ENCODE measurements at places on chromosomes 3 and 15. TPM values are rescaled to one million over a fixed set of nuclear protein-coding genes. Genes with fewer than 3 reads are reported as not detected.

The IQCF5 gene
- total RNA-seq, result 18.3 TPM

The CP gene
- total RNA-seq, result 21.7 TPM

The BAHD1 gene
- total RNA-seq, result 5.8 TPM

The ZXDC gene
- total RNA-seq, result 28.6 TPM

DNA sequence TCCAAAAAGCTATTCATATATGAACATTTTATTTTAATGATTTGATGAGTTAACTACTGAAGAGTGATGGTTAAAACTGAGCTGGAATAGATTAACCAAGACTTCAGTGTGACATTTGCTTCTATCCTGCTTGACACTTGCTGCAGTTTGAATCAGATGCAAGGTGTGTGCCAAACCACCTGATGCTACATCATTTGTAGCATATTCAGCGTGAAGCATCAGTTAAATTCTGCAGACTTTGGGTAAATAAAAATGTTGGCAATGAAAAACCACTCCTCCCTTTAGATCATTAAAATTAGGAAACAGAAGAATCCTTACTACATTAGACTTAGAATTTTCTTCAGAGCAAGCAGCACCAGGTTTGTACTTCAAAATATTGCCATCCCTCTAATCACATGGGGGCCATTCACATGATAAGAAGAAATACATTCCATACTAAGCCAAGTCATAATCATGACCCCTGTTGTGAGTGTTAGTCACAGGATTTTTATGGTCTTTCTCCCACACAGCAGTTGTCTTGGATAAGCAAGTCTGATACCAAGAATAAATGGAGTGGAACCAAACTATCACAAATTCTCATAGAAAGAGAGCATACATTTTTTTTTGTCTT, 160.7 kb upstream of the TNIK start:
- DNase-seq, result no peak

DNA sequence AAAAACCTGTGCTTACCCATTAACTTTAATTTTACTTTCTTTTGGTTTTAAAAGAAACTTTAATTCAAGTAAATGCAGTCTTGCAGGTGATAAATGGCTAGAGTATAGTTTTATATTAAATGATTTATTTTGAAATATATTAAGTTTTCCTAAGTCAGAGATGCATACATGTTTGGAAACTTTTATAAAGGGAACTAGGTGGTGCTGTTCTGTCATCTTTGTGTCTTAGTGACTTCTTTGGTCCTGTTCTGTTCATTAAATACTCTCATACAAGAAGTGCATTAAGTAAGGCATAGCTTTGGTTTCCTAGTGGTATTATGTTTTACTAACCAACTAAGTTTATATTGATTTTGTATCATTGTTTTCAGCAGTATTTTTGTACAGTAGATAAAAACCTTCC, 15.6 kb downstream of the CADM2 start:
- peak; percentile 24 for DNase-seq

DNA sequence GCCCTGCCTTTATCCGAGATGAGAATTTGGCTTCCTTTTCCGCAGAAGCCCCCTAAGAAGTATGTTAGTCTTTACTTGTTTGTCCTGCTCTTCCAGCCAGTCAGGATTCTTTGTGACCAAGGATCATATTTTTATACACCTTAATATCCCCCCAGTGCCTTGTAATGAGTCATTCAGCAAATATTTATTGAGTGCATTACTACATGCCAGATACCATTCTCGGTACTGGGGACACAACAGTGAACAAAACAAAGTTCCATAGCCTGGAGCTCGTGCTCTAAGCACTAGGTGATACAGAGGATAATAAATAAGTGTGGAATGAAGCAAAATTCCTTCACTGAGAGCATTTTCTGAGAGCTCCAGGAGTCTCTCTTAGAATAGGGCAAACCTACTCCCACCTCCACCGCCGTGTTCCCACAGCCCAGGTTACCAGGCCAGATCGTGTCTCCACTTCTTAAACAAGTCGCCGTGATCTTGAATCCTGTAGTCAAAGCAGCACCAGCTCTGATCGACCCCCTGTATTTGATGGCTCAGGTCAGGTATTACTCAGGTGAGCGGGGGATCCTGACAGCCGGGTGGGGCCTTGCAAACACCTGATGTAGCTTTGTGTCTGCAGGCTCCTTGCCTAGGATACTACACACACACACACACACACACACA, 18.5 kb downstream of the TTC21A start:
- peak; percentile 58 for DNase-seq

GRCh38 chr15:90877315-90877714, 7.0 kb upstream of the FES start:
- no peak for DNase-seq

- DNase-seq, result no peak
These were observed 594 bp downstream of the CRELD1 start for GRCh38 chr3:9934235-9934621.

GRCh38 chr3:194870394-194871110, 184.9 kb downstream of the FAM43A start:
- peak; percentile 48 for DNase-seq

GRCh38 chr3:155712008-155712407, 32.9 kb downstream of the PLCH1 start:
- DNase-seq, result no peak
